ENCODE measurements at places on chromosomes 4 and X.

DNA sequence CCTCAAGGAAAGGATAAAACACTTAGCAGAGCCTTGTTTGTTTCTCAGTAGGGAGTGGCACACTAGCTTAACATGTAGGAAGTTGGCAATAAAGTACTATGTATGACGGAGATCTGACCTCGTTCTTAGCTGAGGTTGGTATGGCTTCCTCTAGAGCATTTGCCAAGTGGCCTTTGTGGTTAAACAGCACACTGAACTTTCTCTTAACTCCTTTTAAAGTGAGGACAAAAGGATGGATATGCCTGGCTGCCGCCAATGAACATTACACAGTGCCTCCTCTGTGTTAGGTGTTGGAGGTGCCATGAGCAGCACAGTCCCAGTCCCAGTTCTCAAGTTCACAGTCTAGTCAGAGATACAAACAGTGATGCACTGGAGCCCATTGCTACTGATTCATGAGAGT, 54.4 kb downstream of the VGLL1 start:
- no peak for DNase-seq

- DNase-seq: no peak
Measured at GRCh38 chr4:172851534-172851933, 317.1 kb upstream of the GALNT7 start.

DNA sequence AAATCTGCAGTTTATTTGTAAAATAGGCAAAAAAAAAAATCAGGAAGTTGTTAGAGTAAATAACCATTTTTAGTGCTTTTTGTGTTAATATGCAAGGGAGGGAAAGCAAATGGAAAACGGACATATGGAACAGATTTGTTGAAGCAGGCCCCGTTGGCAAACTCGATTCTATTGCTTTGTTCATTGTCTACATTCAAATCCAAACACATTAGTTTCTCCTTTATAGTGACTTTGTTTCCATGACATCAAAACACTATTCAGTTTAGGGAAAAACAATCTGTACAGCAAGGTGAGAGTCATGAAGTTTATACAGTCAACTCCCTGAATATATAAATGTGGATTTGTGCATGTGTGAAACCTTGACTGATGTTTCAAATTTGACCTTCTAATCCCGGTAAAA, 142.2 kb downstream of the FAM47A start:
- DNase-seq: no peak

- no peak for DNase-seq
Measured at GRCh38 chr4:175758050-175759024, 53.7 kb downstream of the GPM6A start.
